ENCODE measurements at places on chromosomes 2 and 18.

DNA sequence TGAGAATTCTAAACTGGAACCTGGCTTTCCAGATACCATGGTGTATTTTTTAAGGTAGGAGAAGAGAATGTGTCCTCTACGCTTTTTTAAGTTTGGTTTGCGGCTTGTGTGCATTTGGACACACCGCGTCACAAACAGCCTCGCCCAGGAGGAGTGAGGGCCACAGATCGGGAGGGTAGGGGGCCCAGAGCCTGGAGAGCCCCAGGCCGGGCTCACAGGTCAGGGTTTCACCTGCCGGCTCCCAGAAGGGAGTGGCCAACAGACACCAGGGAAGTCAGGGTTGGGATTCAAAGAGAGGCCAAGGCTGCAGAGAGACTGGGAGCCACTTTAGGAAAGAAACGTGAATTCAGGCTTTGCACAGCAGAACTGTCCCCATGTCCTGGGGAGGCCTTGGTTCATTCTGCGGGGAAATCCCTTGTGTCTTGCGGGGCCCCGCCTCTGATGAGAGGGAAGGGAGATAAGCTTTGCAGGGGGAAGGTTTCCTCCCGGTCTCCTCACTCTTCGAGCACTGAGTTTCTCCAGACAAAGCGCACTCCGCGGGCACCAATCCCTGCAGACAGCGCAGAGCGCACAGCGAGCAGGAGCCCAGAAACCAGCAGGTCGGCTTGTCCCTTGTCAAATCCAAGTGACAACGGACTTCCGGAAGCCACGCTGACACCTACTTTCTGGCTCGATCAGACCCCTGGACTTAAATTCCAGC lies 2.0 kb upstream of the TUBB6 start:
- peak; percentile 43 for DNase-seq

GRCh38 chr2:114389021-114389420 lies 53.4 kb upstream of the DPP10 start:
- no peak for DNase-seq

- DNase-seq = no peak
These were observed 1.7 kb downstream of the SCN2A start for GRCh38 chr2:165240916-165241315.

DNA sequence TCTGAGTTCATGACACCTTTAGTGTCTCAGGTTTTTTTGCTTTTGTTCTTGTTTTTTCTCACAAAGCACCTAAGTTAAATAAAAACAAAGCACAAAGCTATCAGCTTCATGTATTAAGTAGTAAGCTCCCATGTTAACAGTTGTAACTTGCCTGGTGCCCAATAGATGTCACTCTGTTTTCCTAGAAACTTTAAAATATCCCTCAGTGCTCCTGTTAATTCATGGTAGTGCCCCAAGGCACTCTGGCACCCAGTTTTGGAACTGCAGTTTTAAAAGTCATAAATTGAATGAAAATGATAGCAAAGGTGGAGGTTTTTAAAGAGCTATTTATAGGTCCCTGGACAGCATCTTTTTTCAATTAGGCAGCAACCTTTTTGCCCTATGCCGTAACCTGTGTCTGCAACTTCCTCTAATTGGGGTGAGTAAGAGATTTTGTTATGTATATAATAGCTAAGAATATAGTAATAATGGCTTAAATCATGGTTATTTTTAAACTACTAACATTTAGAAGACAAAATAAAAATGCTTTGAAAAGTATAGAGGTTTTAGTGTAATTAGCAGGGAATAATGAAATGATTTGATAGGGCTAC lies 555.0 kb upstream of the TMEFF2 start:
- peak; percentile 13 for DNase-seq
